ENCODE measurements at places on chromosomes 5 and 9.

DNA sequence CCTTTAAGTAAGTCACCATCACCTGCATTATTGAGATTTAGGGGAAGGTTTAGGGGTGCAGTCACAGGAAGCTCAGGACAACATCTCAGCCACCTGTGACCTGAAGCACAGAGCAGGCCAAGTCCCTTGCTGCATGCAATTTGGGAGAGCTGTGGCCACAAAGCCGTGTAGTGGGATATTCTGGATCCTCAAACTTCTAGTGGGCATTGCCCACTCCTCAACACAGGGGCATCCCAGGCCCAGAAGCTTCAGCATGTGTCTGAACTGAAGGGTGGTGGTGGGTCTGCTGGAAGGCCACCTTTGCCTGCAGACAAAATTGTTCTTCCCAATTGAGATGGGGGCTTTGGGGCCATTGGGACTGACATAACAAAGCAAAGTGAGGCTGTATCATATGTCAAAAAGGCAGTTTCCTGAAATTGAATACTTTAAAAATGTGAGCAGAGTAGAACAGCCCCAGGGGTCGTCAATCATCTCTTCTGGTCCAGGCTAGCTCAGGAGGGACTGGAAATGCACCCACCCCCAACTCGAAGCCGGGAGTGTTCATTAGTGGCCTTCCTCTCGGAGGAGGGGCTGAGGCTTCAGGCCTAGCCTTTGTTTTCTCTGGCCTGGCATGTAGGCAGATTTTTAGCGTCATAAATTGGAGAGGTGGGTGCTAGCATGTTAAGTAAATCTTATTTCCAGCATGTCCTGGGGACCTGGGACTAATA, 2.8 kb upstream of the GADD45G start:
- DNase-seq = no peak

DNA sequence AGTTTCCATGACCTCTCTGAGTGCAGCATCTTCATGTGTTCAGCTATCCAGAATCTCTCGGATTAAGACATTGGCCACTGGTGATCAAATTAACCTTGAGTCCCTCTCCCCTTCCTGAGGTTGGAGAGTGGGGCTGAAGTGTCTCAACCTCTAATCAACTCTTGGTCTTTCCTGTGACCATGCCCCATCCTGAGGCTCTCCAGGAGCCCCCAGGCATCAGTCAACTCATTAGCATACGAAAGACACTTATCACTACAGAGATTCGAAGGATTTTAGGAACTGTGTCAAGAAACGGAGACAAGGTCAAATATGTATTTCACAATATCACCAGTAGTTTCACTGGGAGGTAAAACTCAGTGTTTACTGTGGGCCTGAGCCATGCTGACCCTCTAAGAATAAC, 130.2 kb upstream of the CCDC152 start:
- no peak for DNase-seq

GRCh38 chr5:173238312-173239232, 3.6 kb upstream of the NKX2-5 start:
- DNase-seq = no peak

DNA sequence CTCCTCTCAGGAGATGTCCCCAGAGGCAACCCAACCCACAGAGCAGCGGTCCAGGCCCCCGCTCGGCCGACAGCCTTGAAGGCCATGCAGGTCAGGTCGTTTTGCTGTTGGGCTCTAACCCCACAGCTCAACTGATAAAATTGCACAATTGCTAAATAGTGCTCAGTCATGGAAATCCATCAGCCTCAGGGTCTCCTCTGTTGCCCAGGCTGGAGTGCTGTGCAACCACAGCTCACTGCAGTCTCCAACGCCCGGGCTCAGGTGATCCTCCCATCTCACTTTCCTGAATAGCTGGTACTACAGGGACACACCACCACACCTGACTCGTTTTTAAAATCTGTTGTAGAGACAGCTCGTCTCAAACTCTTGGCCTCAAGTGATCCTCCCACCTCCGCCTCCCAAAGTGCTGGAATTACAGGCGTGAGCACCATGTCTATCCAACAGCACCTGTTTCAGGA, 18.3 kb downstream of the BRD3OS start:
- DNase-seq = no peak

DNA sequence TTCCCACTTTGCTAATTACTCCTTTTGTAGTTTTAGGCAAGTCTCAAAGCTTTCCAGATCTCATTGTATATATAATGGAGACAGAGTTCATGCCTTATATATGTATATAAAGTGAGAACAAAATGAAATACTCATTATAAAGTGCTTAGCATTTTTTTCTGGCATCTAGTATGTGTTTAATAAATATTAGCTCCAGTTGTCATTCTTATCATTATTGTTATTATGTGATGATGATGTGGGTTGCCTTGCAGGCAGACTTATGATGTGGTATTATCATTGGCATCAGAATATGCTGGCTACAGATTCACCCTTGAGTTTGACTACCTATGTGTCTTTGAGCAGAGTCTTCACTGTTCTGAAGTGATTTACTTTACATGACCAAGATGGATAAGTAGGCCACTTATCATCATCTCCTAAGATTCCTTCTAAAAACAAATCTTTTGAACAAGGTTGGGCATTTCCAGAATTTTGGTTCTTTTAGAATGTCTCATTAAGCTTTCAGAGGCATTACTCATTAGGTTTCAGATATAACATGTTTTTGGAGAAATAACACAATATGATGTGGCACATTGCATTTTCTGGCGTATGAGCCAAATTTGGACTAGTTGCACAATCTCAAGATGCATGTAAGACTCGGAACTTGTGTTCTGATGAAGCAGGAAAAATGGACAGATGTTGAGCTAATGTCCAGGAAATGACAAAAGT, 145.6 kb upstream of the TNC start:
- no peak for DNase-seq

- DNase-seq = no peak
Measured at GRCh38 chr9:130672933-130673615, 8.7 kb downstream of the PRDM12 start.

GRCh38 chr9:34398875-34399274, 22.2 kb upstream of the MYORG start:
- no peak for DNase-seq

GRCh38 chr9:90070056-90070455, 465.2 kb downstream of the GADD45G start:
- no peak for DNase-seq

GRCh38 chr9:124495126-124496074, 11.8 kb downstream of the NR5A1 start:
- no peak for DNase-seq

DNA sequence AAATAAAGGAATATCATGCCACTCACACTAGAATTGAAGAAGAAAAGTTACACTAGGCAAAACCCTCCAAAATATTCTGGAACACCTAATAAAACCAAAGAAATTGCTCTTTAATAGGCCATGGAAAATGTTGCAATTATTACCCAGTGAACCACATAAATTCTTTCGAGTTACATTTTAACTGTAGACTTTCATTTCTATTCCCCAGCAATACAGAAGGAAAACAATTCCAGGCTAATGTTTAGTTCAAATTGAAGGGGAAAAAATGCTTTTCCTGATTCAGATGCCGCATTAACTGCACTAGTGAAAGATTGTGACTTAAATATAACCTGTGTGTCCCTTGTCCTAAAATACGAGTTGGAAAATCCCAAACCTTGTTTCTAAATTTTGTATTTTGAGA, 439.3 kb upstream of the ADAMTS16 start:
- peak; percentile 72 for DNase-seq

DNA sequence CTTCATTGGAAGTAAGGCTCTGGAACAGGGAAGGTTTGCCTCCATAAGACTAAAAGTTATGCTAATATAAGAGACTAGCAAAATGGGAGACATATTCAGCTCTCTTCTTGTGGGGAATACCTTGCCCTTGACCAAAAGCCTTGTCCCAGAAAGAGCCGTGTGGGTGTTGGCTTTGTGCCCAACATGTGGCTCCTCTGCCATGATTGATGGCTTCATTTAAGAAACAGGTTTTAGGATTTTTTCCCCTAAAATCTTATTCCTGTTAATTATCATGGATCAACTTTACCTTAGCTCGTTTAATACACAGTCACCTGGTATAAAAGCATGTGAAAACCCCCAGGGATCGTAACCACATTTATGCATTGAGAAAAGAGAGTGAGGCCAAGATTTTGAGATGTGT, 38.9 kb downstream of the DOCK8 start:
- DNase-seq = no peak

DNA sequence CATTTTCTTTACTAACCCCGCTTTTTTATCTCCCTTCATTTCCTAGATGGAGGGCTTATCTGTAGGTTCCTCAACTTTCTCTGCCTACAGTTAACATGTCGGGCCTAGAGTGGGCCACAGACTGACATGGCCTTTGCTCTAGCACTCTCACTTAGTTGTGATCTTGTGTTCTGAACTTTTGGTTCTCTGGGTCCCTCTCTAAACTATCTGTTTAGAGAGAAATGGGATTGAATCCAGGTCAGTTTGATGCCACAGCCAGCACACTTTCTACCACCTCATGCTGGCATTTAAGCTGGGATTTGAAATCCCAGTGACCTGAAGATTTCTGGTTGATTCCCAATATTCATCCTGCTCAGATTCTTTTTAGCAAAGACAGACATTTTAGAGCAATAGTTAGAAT, 388.5 kb upstream of the PAPPA start:
- no peak for DNase-seq
